ENCODE measurements at places on chromosomes 5 and 9.

- peak; percentile 90 for DNase-seq
Measured at GRCh38 chr9:88578121-88579049, 43.4 kb downstream of the NXNL2 start.

DNA sequence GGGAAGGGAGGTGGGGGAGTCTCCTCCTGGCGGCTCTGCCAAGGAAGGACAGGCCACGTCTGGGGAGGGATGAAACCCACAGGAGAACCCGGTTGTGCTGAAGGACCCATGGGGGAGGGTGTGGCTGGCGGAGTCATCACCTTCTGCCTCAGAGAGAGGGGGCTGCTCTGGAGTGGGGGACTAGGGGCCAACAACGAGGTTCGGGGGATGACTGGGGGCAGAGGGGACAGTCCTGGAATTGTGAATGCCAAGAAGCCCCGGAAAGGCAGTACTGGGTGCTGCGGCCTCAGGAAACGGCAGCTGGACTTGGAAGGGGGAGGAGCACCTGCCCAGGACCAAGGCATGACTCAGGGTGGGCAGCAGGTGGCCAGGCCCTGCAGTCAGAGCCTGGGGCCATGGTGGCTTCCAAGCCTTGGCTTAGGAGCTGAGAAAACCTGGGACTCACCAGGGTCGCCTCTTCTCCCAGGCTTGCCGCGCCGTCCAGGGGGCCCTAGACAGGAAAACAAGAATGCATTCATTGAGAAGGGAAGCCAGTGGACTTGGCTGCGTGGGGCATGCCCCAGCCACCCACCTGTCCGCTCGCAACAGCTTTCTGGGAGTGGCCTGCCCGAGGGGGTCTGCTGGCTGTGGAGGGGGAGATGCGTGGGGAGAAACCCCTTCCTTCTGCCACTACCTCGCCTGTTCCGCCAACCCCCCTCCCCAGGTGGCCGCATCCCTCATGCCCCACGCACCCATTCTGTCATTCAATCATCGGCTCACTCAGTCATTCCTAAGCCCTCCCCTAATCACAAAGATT lies 74.0 kb upstream of the PHYKPL start:
- DNase-seq: peak; percentile 50

- no peak for DNase-seq
Measured at GRCh38 chr9:95368377-95369160, 51.1 kb upstream of the FANCC start.

- DNase-seq: no peak
Measured at GRCh38 chr9:136219276-136219675, 14.3 kb upstream of the LHX3 start.

GRCh38 chr5:50767588-50767987 lies 101.2 kb downstream of the PARP8 start:
- DNase-seq: no peak
